ENCODE measurements at places on chromosomes 16 and 17.
A peak's percentile ranks its signal among the peaks of the same experiment; 100 is the strongest.

GRCh38 chr17:4539025-4539424, 16.2 kb downstream of the MYBBP1A start:
- DNase-seq: no peak

- DNase-seq: peak; percentile 47
Observed at GRCh38 chr17:41962768-41963434, 3.7 kb upstream of the CNP start.

DNA sequence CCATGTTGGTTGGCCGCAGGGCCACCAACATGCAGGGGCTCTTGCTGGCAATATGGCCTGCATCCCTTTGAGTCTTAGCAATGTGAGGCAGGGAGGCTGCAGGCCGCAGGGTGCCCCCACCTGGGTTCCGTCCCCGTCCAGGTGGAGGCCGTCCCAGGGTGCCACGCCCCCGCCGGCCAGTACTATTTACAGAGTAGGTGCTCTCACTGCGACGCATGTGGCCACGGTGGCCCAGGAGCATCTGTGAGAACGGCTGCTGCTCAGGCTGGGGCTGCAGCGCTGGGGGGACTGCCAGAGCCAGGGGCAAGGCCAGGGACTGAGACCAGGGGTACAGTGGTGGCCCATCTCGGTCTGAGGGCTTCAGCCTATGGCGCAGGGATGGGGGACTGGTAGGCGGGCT, 3.6 kb downstream of the MATCAP1 start:
- no peak for DNase-seq

- no peak for DNase-seq
Observed at GRCh38 chr16:58866935-58867334, 132.8 kb upstream of the GOT2 start.

DNA sequence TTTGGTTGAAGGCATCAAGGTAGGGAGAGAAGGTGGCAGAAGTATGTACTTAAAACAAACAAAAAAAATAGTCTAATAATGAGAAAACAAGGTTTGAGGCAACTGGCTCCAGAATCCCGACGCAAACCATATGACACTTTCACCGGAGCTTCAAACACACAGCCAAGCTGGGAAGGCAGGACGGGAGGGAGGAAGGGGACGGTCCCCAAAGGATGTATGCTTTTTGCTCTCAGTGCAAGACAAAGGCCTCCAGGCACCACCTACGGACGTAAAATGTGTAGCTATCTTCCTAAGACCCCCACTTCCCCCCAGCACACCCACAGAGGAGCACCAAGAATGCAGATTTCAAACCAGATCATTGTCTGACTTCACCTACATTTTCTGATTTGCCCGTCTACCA, 102.3 kb downstream of the ZFHX3 start:
- no peak for DNase-seq

- no peak for DNase-seq
Observed at GRCh38 chr16:67154578-67155294, 3.9 kb upstream of the B3GNT9 start.

All from stimulated activated CD8-positive, alpha-beta memory T cell treated with anti-CD3 and anti-CD28 coated beads, Interleukin-7, amount 100 ng/mL, for 1 hour (primary cell).